ENCODE measurements at places on chromosomes 2 and 18. TPM values are rescaled to one million over a fixed set of nuclear protein-coding genes. Genes with fewer than 3 reads are reported as not detected.

ABCG5 gene
- total RNA-seq: not detected

GRCh38 chr2:4980995-4981394, 711.2 kb upstream of the SOX11 start:
- H3K27ac ChIP-seq: no peak overlapping the region
- no peaks in the 10 kb centered on the region for H3K27me3 ChIP-seq
- H3K4me1 ChIP-seq: no peaks in the 10 kb centered on the region
- no peak for DNase-seq
- H3K36me3 ChIP-seq: no peaks in the 10 kb centered on the region

- H3K27ac ChIP-seq: peak overlapping the region; percentile 93
- H3K4me3 ChIP-seq: peak overlapping the region; percentile 89
- peak; percentile 64 for DNase-seq
- H3K36me3 ChIP-seq: no peaks in the 10 kb centered on the region
These were observed 1.4 kb upstream of the BCL2 start for GRCh38 chr18:63320975-63321265.

GRCh38 chr18:50871846-50872245, 7.1 kb upstream of the ME2 start:
- no peak overlapping the region for H3K4me3 ChIP-seq
- H3K4me1 ChIP-seq: peaks cover 25% of the 10 kb centered on the region
- no peaks in the 10 kb centered on the region for H3K36me3 ChIP-seq
- no peak overlapping the region for H3K27ac ChIP-seq
- no peak for DNase-seq

DNA sequence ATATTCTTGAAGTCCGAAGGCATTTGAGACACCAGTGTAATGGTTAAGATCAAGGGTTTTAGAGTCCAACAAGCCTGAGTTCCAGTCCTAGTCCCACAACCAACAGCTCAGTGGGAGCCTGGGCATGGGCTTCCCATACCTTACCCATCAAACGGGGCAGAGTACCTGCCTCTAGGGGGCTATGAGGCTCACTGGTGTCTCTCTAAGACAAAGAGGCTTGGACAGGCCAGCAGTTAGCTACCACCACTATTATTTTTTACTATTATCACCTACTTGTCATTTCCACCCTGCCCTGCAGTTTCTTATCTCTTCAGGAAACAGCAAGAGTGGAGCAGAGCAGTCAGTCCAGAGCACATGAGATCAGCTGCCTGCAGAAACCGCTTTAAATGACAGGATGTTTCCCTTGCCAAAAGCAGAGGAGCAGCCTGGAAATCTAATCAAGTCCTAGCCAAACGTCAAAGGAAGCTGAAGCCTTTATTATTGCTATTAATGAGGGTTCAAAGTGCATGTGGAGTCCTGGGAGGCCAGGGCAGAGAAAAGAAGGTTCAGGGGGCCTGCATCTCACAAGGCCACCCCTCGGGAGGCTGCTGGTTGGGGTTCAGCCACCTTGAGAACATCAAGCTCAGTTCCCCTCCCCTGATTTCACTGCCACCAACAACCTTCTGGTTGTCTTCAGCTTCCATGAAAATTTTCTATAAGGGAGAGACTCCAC, 66.6 kb downstream of the STPG4 start:
- H3K36me3 ChIP-seq: no peaks in the 10 kb centered on the region
- H3K4me3 ChIP-seq: no peak overlapping the region
- no peak for DNase-seq
- H3K4me1 ChIP-seq: peaks cover 23% of the 10 kb centered on the region

DNA sequence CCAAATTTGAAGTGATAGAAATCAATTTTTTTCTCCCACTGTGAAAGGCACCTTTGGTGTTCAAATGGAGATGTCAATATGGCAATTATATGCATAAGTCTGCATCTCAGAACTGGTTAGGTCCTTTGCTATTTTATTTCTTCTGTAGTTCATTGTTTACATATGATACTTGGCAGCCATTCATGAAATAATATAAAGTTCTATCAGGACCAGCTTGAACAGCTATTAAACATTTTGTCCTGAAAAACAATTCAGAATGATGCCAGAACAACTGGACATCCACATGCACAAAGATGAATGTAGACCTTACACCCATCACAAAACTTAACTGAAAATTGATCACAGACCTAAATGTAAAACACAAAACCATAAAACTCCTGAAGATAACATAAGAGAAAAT, 41.8 kb upstream of the ARHGAP28 start:
- H3K27ac ChIP-seq: no peak overlapping the region
- H3K27me3 ChIP-seq: no peaks in the 10 kb centered on the region
- no peaks in the 10 kb centered on the region for H3K4me1 ChIP-seq
- no peak overlapping the region for H3K4me3 ChIP-seq
- DNase-seq: no peak
- H3K36me3 ChIP-seq: no peaks in the 10 kb centered on the region

GRCh38 chr2:182015334-182016109, 29.9 kb downstream of the PPP1R1C start:
- no peaks in the 10 kb centered on the region for H3K36me3 ChIP-seq
- no peaks in the 10 kb centered on the region for H3K4me1 ChIP-seq
- H3K4me3 ChIP-seq: no peak overlapping the region
- DNase-seq: no peak
- H3K27me3 ChIP-seq: no peaks in the 10 kb centered on the region
- no peak overlapping the region for H3K27ac ChIP-seq
